Activated T-cell treated with anti-CD3 and anti-CD28 coated beads for 4 hours (primary cell): ENCODE measurements at places on chromosomes 7 and 10.

GRCh38 chr7:151091988-151092387 is 5.7 kb downstream of the AGAP3 start:
- no peak for DNase-seq

GRCh38 chr10:71427246-71427645 is 30.5 kb downstream of the CDH23 start:
- no peak for DNase-seq

DNA sequence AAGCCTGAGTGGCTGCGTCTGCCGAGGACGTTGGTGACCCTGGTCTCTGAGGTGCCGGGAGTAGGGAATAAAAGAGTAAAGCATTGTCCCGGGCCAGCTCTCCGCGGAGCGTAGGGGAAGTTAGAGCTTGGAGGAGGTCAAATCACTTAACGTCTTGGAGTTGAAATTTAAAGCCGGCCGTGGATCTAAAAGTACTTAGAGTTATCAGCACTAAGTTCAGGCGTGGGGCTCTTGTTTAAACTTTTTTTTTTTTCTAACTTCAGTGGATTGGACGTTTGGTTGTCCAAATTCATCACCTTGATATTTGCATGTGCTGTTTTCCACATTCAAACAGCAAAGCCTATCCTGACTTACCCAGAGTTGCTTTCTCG is 700 bp downstream of the NIPSNAP2 start:
- no peak for DNase-seq

DNA sequence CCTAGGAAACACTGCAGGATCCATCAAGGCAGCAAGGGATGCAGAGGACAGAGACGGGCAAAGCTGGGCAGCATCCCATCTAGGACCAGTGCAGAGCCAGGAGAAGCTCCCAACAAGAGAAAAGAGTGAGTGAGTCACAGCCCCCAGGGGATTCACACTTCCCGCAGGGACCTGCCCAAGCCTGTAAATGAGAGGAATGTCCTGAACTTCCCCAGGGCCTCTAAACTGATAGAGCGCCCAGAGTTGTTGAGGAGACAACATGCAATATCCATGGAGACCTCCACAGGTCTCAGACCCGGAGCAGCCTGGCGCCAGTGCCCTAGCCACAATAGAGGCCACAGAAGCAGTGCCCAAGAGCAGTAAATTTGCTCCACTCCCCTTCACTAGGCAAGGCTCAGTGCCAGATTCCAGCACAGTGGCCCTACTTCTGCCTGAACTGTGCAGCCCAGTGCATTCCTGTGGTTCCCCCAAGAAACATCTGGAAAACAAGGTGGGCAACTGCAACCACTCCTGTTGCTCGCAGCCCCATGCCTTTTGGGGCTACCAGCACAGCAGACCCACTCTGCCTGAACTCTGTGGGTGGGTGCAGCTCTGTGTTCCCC is 567.5 kb downstream of the POM121L12 start:
- no peak for DNase-seq

DNA sequence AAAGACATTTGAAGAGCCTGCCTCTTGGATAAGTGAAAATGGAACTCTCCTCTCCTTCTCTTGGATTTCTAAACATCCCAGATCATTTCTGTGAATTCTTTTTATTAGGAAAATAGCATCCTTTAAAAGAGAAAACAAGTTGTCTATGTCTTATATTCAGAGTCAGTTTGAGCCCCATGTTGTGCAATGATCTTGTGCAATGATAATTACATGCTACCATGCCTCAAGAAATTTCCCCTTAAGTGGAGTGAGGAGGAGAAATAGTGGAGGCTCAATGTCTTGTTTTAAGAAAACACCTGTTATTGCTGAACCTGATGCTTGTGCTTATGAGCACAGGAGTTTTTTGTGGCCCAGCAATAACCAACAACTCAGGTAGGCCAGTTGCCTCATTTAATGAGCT is 103.6 kb downstream of the NPSR1 start:
- no peak for DNase-seq

DNA sequence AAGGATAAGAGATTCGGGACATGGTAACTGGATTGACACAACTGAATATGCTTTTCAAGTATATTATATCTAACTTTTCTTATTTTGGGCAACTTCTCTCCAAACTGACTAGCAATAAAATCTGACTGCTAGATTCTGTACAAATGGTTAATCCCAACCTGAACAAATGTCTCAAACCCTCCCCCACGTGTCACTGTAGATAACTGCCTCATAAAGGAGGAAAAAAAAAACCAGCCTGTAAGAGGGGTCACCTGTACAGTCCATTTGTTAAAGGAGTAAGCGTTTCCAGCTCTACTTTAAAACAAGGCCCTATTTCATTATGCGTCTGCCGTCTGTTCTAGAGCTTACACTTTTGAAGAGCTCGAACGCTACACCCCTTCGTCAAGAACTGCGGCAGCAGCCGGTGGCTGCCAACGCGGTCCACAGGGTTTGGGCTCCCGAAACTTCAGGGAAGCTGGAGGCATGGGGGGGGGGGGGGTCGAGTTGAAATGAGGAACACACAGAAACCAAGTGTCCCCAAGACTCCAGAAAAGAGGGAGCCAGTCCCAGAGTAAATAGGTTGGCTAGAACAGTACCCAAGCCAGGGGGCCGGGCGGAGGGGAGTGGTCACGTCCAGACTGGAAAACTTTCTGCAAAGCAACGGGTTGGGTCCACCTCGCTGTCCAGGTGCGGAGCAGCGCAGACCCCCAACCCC is 492 bp downstream of the COG5 start:
- no peak for DNase-seq

- DNase-seq, result no peak
Observed at GRCh38 chr7:20980232-20980631, 193.5 kb upstream of the SP8 start.

DNA sequence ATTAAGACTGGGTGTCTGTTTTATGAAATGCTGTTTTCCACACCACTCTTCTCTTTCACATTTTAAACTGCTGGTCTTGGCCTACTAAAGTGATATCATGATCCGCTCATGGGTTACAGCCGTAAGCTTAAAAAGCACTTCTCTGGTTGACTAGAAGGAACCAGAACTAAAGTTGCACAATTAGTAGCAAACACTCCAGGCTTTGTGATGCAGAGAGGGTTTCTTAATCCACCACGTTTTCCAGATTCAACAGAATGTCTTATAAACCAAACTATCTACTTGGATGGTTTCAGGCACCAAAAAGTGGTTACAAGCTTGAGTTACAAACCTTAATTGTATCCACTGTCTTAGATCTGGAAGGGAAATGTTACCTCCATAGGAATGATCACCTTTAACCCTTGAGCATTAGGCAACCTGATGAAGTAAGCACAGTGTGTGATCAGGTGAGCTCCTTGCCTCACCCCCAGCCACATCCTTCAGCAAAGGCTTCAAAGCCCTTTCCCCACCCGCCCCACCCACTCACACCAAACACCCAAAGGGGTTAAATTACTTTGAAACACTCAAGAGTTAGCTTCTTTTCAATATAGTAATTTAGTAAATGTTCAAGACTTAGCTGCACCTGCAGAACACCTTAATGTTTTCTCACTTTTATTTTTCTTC is 3.5 kb downstream of the ELMO1 start:
- DNase-seq, result no peak

DNA sequence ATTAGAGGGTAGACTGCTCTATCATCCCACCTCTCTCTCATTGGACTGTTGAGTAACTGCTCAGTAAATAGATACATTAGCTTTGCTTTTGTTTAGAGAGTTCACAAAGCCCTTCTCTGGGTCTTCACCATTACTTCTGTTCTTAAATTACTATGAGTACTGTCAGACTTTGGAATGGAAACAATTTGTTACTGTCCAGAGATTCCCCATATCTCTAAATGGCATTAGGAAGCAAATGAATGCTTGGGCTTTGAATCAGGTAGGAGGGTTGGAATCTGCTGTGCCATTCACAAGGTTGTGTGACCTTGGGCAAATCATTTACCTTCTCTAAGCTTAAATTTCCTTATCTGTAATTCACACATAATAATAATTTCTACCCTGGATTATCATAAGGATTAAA is 541.0 kb upstream of the FZD8 start:
- no peak for DNase-seq

- no peak for DNase-seq
Observed at GRCh38 chr7:244974-245373, 45.0 kb upstream of the FOXL3 start.

- DNase-seq, result no peak
Observed at GRCh38 chr10:124248056-124249045, 155.0 kb upstream of the CHST15 start.

GRCh38 chr10:34341473-34341872 is 473.6 kb downstream of the PARD3 start:
- no peak for DNase-seq
